H4 (cell line): ENCODE measurements at places on chromosomes 5 and 9. TPM values are rescaled to one million over a fixed set of nuclear protein-coding genes. Genes with fewer than 3 reads are reported as not detected.

NMUR2 gene
- total RNA-seq = not detected in 2 replicates

GMCL2 gene
- not detected in 2 replicates for total RNA-seq

CDC20B gene
- total RNA-seq = not detected in 2 replicates

PCBD2 gene
- total RNA-seq = 7.6 and 9.9 TPM in 2 replicates

FOXD4L3 gene
- total RNA-seq = not detected in 2 replicates

ANKRD31 gene
- 0.14 and 0.33 TPM in 2 replicates for total RNA-seq

NEURL1B gene
- 1.6 and 2.2 TPM in 2 replicates for total RNA-seq

SNCB gene
- total RNA-seq = 0.48 TPM in 1 of 2 replicates, not detected in the other

RBM18 gene
- total RNA-seq = 9.1 and 15.7 TPM in 2 replicates

CEL gene
- total RNA-seq = 0.06 and 0.14 TPM in 2 replicates

OTULINL gene
- 1.1 and 1.2 TPM in 2 replicates for total RNA-seq

PALM2AKAP2 gene
- total RNA-seq = 1.3 and 2.1 TPM in 2 replicates
